Stimulated activated CD4-positive, alpha-beta T cell treated with anti-CD3 and anti-CD28 coated beads, TNF-alpha, amount 100 ng/mL, for 24 hours (primary cell): ENCODE measurements at places on chromosomes 3 and 15.

DNA sequence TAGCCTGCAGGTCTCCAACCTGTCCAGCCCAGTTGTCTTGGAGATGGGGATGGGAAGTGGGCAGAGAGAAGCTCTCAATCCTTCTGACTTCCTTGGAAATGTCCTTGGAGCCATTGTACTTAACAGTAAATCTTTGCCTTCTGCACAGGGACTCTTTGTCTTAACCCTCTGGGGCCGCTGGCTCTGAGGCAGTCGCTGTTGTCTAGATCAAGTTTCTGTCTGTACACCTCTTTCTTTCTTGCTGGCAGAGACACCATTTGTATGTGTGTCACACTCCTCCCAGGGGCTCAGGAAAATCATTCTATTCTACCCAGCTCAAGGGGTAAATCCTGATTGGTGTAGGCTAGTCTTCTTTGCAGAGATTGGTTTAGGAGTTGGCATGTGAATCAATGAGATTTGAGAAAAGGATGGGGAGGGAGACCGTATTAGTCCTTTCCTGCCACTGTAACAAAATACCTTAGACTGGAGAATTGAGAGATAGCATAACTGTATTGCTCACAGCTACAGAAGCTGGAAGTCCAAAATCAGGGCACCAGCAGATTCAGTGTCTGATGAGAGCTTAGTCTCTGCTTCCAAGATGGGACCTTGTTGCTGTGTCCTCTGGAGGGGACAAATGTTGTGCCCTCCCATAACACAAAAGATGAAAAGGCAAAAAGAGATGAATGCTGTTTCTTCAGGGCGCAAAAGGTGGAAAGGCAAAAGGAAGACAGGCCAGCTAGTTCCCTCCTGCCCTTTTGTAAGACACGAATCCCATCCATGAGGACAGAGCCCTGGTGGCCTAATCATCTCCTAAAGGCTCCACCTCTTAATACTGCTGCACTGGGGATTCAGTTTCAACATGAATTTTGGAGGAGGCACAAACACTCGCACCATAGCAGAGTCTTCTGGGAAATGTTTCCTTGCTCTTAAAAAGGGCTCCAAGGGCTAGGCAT, 66.3 kb downstream of the PPCDC start:
- DNase-seq: no peak

DNA sequence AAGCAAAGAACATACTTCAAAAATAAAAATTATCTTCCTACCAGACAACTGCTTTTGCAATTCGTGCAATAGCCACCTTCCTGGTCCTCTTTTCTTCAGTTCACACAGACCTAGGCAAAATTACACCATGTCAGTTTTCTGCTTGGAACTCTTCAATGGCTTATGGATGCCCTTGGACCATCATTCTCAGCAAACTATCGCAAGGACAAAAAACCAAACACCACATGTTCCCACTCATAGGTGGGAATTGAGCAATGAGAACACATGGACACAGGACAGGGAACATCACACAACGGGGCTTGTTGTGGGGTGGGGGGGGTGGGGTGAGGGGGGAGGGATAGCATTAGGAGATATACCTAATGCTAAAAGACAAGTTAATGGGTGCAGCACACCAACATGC, 29.2 kb upstream of the PLSCR5 start:
- no peak for DNase-seq

GRCh38 chr3:54580453-54580852, 347.4 kb downstream of the LRTM1 start:
- no peak for DNase-seq

DNA sequence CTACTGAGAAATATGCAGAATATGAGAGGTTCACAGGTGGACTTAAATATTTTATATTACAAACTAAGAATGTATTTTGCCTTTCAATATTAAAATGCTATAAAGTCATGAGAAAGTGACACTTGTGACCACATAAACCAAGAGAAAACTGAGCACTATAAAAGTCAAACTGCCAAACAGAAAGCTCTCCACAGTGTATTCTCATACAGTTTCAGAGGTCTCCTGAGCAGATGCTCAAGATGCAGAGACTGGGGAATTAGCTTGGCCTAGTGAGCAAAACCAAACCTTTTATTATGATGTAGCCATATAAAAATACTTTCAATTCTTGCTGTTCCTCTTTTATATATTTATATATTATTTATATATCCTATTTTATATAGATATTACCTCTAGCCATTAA, 227.8 kb downstream of the TBC1D5 start:
- no peak for DNase-seq

DNA sequence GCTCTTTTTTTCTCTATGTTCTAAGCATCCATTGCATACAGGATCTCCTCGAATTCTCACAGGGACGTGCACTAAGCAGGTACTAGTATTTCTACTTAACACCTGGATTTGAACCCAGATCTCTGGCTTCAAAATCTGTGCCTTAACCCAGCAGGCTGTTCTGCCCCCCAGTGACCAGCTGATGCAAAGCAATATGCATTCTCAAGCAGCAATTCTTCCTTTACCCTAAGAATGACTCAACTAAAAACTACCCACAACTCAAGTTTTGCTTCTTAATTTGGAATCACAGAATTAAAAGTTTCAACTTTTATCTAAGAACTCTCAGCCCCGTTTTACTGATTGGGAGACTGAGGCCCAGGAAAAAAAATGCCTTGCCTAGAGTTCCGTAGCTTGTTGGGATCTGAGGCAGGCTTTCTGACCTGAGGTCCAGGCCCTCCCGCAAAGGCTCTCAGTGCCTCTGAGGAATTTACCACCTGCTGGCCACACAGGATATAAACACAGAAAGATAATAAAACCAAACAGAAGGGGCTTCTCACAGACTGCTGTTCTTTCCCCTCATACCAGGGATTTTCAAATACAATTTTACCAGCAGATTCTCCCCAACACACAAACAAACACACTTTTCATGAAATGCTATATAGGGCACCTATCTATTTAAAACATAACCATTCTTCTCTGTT, 115.4 kb upstream of the RAD18 start:
- no peak for DNase-seq

- no peak for DNase-seq
These were observed 25.4 kb downstream of the CXCR6 start for GRCh38 chr3:45968706-45969105.
